Spinal cord (tissue), 10 donors: ENCODE measurements at places on chromosomes 2 and 18. TPM values are rescaled to one million over a fixed set of nuclear protein-coding genes. Genes with fewer than 3 reads are reported as not detected.

Gene ANKRD23
- total RNA-seq: 2.6 TPM

DNA sequence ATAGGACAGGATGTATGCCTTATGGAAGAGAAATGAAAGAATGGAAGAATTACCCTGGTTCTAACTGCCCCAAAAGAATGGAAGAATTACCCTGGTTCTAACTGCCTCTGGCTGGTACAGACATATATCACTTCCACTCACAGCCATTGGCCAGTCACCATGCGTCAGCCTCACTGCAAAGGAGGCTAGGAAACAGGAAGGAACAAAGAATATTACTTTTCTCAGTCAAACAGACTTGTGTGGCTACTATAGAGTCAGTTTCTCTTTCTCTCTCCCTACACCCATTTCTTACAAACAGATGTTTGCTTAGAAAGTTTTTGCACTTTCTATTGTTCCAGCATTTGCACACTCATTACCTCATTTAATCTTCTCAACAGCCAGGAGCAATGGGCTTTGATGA lies 1111.1 kb upstream of the KLHL29 start:
- H3K27ac ChIP-seq: no peak overlapping the region
- no peak for DNase-seq
- H3K27me3 ChIP-seq: no peaks in the 10 kb centered on the region
- no peaks in the 10 kb centered on the region for H3K36me3 ChIP-seq
- H3K4me3 ChIP-seq: no peak overlapping the region

DNA sequence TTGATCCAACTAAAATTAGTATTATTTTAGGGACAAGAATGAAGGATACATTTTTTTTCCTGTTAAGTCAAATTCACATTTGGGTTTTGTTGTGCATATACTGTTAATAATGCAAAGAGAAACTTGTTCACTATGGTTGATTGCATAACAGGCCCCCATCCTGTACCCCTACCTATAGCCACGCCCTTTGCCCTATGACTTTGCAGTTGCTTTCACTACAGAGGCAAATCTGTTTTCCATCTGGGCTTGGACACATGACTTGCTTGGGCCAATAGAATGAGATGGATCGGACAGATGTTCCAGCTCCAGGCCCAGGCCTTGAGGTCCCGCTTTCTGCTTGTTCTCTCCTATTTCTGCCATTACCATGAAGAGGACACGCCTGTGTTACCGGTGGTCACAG lies 278.5 kb upstream of the HNRNPA3 start:
- no peaks in the 10 kb centered on the region for H3K36me3 ChIP-seq
- no peak for DNase-seq
- H3K27ac ChIP-seq: no peak overlapping the region
- H3K4me1 ChIP-seq: no peaks in the 10 kb centered on the region
- H3K4me3 ChIP-seq: no peak overlapping the region

Gene TFPI
- 99.0 TPM for total RNA-seq

DNA sequence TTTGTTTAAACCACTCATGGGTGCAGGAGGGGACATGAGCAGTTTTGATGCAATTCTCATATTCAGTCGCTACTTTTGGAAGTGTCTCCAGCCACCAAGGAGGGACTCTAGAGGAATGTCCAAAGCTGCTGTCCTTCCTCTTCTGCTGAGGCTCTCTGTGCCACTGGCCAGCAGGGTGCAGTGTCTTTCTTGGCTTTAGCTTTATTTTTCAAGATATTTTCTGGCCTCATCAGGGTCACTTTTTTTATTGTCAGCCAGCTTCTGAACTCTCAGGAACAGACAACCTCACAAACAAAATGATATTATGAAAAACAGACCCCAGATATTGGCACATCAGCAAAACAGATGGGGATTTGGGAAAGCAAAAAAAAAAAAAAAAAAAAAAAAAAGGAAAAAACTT lies 289.3 kb upstream of the ZSWIM2 start:
- no peak overlapping the region for H3K27ac ChIP-seq
- DNase-seq: peak; percentile 43
- no peaks in the 10 kb centered on the region for H3K4me1 ChIP-seq
- no peak overlapping the region for H3K4me3 ChIP-seq

Gene FNDC4
- 50.8 TPM for total RNA-seq

Gene MDH1
- 225 TPM for total RNA-seq

- no peaks in the 10 kb centered on the region for H3K27me3 ChIP-seq
- no peak for DNase-seq
- no peak overlapping the region for H3K27ac ChIP-seq
- H3K4me3 ChIP-seq: no peak overlapping the region
Observed at GRCh38 chr18:69840445-69840844, 107.2 kb downstream of the CD226 start.

Gene SALL3
- 28.8 TPM for total RNA-seq

Gene MC4R
- 6.6 TPM for total RNA-seq

- peak overlapping the region; percentile 77 for H3K27ac ChIP-seq
- peaks cover 16% of the 10 kb centered on the region for H3K27me3 ChIP-seq
- no peaks in the 10 kb centered on the region for H3K36me3 ChIP-seq
- H3K4me3 ChIP-seq: peak overlapping the region; percentile 34
- DNase-seq: no peak
- peaks cover 61% of the 10 kb centered on the region for H3K4me1 ChIP-seq
Observed at GRCh38 chr2:120866483-120867140, 130.9 kb downstream of the GLI2 start.

DNA sequence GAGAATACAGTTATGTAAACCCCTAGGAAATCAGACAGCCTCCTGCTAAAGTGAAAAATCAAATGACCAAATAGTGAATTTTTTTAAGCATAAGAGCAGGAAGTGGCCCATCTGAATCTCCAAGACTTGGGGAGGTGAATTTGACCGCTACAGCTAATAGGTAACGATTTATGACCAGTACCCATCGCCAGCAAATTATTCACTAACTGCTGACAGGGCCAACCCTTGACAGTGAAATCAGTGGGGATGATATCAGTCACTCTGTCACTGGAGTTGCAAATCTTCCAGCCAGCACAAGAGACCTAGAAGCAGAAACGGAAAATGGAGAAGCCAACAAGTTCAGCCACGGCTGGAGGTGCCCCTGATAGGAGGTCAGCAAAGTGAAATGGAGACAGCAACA lies 164.3 kb upstream of the PIK3C3 start:
- H3K4me3 ChIP-seq: no peak overlapping the region
- H3K27ac ChIP-seq: no peak overlapping the region
- no peak for DNase-seq
- no peaks in the 10 kb centered on the region for H3K27me3 ChIP-seq
- no peaks in the 10 kb centered on the region for H3K4me1 ChIP-seq

Gene ACOXL
- 0.40 TPM for total RNA-seq

- H3K4me3 ChIP-seq: no peak overlapping the region
- no peak for DNase-seq
- H3K4me1 ChIP-seq: no peaks in the 10 kb centered on the region
- H3K27ac ChIP-seq: no peak overlapping the region
Observed at GRCh38 chr18:63831080-63831788, 56.0 kb downstream of the SERPINB7 start.

DNA sequence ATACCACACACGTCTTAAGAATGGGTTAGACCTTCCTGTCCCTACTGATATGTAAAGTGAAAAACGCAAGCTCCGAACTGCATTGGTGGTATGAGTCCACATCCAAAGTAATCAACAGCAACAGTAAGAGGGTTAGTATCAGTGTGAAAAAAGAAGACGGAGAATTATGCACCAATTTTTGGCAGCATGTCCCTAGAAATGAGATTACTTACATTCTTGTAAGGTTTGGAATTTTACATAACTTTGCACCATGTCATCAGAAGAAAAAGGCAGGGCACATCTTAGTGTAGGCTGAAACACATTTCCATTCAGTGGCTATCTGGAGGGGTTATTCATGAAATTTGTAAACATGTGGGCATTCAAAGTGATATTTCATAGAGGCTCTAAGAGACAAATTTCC lies 88.2 kb downstream of the LONRF2 start:
- H3K4me1 ChIP-seq: peaks cover 12% of the 10 kb centered on the region
- DNase-seq: no peak
- no peaks in the 10 kb centered on the region for H3K36me3 ChIP-seq
- H3K27ac ChIP-seq: no peak overlapping the region

Gene ADD2
- total RNA-seq: 122 TPM

DNA sequence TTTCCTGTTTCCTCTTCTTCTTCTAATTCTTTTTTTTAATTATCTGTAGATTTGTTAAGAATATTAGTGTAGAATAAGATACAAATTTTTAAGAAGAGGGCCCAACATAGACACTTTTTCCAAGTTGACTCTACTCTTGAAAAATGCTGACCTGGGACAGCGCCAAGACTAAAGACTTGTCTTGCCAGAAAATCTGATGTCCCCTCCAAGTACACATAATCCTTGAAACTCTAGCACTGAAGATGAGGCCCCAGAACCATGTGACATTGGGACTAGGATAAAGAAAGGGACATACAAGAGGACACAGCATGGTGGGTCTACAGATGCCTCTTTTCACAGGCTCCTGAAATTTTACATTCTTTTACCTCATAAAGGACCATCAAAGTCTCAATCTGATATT lies 271.6 kb upstream of the SESTD1 start:
- DNase-seq: no peak
- H3K4me3 ChIP-seq: no peak overlapping the region
- no peaks in the 10 kb centered on the region for H3K36me3 ChIP-seq
- H3K4me1 ChIP-seq: no peaks in the 10 kb centered on the region

DNA sequence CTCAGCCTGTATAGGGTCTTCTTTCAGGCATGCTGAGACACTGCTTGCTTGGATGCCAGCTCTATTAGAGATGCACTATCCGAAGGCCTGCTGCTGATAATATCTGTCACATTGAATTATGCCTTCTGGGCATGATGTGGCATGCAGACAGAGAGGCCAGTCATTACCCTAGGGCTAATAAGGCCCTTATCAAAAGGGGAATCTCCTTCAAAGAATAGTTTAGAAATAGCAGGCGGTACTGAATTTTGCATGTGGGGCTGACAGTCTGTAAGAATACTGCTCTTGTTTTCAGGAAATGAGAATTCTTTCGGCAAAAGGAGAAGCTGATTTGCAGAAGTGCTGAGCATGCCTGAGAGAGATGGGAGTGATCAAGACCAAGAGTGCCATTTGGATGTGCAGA lies 13.1 kb upstream of the LHCGR start:
- H3K4me1 ChIP-seq: no peaks in the 10 kb centered on the region
- no peak for DNase-seq

DNA sequence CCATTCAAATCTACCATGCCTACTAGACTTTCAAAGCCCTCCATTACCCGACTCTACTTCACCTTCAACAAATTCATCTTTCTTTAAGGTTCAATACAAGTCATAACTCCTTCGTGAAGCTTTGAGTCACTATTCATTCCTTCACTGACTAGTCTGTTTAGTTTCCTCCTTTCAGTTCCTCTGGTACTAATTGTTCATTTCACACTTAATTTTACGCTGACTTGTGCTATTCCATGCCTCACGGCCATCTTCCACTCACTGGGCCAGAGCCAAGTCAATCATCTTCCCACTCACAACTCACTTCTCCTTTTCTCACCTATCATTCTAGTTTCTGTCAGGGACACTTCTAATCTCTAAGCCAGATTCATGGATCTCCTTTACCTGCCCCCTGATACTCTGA lies 136.2 kb downstream of the MTX2 start:
- H3K4me1 ChIP-seq: no peaks in the 10 kb centered on the region
- no peaks in the 10 kb centered on the region for H3K36me3 ChIP-seq
- no peak for DNase-seq
- no peak overlapping the region for H3K4me3 ChIP-seq
- no peaks in the 10 kb centered on the region for H3K27me3 ChIP-seq

DNA sequence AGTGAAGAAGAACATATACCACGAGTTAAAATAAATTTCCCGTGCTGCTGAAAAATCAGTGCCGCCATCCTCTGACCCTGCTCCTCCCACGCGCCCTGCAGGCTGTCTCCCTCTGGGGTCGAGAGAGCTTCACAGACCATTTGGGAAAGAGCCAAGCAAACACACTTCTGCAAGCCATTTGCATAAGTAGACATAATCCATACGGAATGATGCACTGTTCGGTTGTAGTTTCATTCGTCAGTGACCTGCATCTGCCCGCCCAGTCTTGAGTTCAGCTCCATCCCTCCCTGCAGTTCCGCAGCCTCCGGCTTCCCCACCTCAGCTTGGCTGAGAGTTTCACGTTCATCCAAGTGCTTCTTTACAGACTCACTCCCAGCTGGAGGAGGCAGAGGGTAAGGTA lies 69.6 kb downstream of the TRAPPC12 start:
- H3K4me3 ChIP-seq: no peak overlapping the region
- peaks cover 46% of the 10 kb centered on the region for H3K36me3 ChIP-seq
- H3K27me3 ChIP-seq: no peaks in the 10 kb centered on the region
- DNase-seq: no peak

DNA sequence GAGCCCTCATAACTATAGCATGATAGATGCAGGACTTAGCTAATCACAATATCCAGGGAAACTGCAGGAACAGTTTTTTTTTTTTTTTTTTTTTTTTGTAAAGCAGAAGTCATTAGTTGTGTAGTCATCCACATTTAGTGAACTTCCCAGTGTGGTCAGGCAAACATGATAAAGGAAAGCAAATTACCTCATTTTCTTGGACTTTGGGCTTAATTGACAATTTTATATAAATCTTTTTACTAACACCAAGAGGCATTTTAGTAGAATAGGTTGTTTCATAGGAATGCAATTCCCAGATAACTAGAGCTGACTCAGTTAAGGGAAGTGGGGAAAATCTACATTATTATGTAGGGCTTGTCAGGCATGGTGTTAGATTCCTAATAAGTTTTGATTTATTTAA lies 142.7 kb upstream of the GCFC2 start:
- no peaks in the 10 kb centered on the region for H3K36me3 ChIP-seq
- no peaks in the 10 kb centered on the region for H3K4me1 ChIP-seq

GRCh38 chr2:58045580-58046334 lies 849 bp upstream of the VRK2 start:
- no peaks in the 10 kb centered on the region for H3K36me3 ChIP-seq
- peaks cover 5% of the 10 kb centered on the region for H3K27me3 ChIP-seq
- peak overlapping the region; percentile 80 for H3K27ac ChIP-seq
- H3K4me3 ChIP-seq: peak overlapping the region; percentile 75
- H3K4me1 ChIP-seq: peaks cover 14% of the 10 kb centered on the region

DNA sequence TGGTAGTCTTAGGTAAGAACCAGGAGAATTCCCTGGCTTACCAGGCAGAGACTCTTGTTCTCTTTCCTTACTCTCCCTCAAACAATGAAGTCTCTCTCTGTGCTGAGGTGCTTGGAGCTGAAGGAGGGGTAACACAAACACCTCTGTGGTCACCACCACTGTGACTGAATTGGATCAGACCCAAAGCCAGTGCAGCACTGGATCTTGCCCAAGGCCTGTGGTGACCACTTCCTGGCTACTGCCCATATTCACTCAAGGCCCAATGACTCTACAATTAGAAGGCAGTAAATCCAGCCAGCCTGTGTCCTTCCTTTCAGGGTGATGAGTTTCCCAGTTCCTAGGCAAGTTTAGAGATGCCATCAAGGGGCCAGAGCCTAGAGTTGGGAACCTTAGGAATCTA lies 706.8 kb downstream of the SLC4A3 start:
- no peak overlapping the region for H3K4me3 ChIP-seq
- no peaks in the 10 kb centered on the region for H3K36me3 ChIP-seq
- H3K4me1 ChIP-seq: no peaks in the 10 kb centered on the region
- H3K27me3 ChIP-seq: no peaks in the 10 kb centered on the region
- no peak overlapping the region for H3K27ac ChIP-seq

- H3K27ac ChIP-seq: no peak overlapping the region
- no peaks in the 10 kb centered on the region for H3K36me3 ChIP-seq
- no peak overlapping the region for H3K4me3 ChIP-seq
- no peaks in the 10 kb centered on the region for H3K4me1 ChIP-seq
- DNase-seq: no peak
Observed at GRCh38 chr18:23592911-23593310, 6.6 kb upstream of the NPC1 start.
